Activated CD8-positive, alpha-beta T cell treated with anti-CD3 and anti-CD28 coated beads, Interleukin-2, amount 10 ng/mL, durations not matched to agents 7 days and 5 days (primary cell): ENCODE measurements at places on chromosomes 16 and 17.
A peak's percentile ranks its signal among the peaks of the same experiment; 100 is the strongest.

DNA sequence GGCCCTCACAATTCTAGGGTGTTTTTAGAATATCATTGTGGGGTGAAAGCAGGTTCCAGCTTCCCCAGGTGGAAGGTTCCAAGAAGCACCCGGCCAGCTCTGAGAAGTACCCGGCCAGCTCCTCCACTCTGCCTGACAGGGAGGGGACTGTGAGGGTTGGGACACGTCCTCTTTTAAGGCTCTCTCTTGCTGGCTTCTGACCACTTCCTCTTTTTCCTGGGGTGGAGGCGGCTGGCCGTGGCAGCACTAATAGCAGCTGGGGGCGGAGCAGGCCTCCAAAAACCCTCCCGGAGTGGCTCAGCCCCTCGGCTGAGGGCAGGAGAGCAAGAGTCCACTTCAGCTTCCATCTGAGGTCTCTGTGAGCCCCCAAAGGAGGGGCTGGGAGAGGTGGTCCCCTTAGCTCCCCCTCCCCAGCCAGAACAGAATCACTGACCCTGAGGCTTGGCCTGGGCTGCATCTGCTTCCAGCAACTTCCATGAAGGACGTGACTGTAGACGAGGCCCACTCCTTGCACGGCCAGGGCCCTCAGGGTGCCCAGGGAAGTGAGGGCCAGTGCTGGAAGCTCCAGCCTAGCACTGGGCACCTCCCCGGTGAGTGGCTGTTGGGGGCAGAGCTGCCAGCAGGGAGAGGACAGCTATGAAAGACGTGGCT is 26.7 kb upstream of the PLCG2 start:
- H3K4me3 ChIP-seq: no peak overlapping the region
- peak overlapping the region; percentile 25 for H3K27ac ChIP-seq
- peaks cover 4% of the 10 kb centered on the region for H3K27me3 ChIP-seq
- H3K36me3 ChIP-seq: no peaks in the 10 kb centered on the region
- H3K4me1 ChIP-seq: peaks cover 47% of the 10 kb centered on the region

DNA sequence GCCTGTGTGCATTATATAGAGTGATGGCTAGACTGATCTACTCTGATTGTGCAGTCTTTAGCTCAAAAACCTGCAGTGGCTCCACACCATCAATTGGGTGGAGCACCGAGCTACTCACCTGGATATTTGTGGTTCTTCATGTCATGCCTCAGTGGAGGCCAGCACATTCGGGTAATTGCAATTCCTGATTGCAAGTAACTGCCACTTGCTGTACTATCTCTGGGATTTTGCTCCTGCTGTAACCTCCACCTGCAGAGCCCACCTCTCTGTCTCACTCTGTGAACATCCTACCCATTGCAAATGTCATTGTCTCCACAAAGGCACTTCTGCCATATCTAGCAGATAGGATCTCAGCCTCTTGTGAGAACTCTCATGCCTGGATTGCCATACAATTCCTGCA is 1.7 kb upstream of the CCL1 start:
- H3K4me1 ChIP-seq: peaks cover 61% of the 10 kb centered on the region
- H3K36me3 ChIP-seq: no peaks in the 10 kb centered on the region
- DNase-seq: no peak
- H3K27me3 ChIP-seq: peaks cover 25% of the 10 kb centered on the region
- no peak overlapping the region for H3K27ac ChIP-seq

GRCh38 chr17:39225959-39226683 is 376 bp upstream of the STAC2 start:
- H3K4me1 ChIP-seq: peaks cover 7% of the 10 kb centered on the region
- DNase-seq: peak; percentile 68
- peak overlapping the region; percentile 68 for H3K4me3 ChIP-seq
- H3K27ac ChIP-seq: no peak overlapping the region
- peaks cover 40% of the 10 kb centered on the region for H3K27me3 ChIP-seq
- H3K36me3 ChIP-seq: peaks cover 3% of the 10 kb centered on the region

GRCh38 chr16:9772526-9773225 is 409.6 kb downstream of the GRIN2A start:
- H3K4me3 ChIP-seq: no peak overlapping the region
- H3K27ac ChIP-seq: no peak overlapping the region
- no peaks in the 10 kb centered on the region for H3K36me3 ChIP-seq
- H3K27me3 ChIP-seq: no peaks in the 10 kb centered on the region
- no peaks in the 10 kb centered on the region for H3K4me1 ChIP-seq

DNA sequence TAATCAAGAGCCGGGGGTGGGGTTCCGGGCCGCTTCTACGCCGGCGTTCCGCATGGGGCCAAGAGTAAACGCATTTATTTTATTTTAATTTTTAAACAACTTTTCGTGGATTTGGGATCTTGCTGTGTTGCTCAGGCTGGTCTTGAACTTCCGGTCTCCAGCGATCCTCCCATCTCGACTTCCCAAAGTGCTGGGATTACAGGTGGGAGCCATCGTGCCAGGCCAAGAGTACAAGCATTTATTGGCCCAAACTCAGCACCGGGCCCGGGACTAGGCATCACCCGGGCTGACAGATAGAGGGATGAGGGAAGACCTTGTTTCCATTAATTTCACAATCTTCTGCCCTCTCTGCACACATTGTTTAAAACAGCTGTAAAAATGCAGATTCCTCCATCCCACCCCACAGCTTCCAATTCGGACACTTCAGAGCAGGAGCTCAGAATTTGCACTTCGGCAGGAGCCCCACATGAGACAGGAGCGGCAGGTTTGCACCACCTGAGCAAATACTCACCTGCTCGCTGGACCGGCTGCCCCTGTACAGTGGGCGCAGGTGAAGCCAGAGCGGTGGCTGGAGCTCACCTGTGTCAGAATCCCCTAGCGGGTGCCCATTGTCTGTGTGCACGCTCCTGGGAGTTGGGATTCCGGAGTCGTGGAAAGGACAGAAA is 663 bp upstream of the GINS2 start:
- H3K4me1 ChIP-seq: peaks cover 24% of the 10 kb centered on the region
- no peak for DNase-seq
- H3K36me3 ChIP-seq: peaks cover 17% of the 10 kb centered on the region

DNA sequence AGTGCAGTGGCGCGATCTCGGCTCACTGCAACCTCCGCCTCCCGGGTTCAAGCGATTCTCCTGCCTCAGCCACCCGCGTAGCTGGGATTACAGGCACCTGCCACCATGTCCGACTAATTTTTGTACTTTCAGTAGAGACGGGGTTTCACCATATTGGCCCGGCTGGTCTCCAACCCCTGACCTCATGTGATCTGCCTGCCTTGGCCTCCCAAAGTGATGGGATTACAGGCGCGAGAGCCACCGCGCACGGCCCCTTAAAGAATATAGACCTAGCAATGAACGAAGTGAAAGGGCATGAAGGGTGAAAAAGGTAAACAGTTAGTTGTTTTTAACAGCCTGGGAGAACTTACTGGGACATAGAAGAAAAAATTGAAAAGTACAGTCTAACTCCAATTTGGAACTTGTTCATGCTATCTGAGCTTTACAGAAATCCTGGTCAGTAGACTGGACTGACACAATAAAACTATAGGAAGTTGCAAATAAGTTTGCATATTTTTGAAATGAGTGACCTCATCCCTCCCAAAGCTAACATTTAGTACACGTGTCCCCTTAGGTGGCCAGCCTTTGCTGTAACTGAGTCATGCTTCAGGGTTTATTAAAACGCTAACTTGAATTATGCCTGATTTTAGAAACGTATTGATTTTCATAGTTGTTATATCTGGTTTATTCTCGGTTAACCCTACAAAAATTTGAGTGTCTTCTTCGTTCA is 1.8 kb downstream of the COG1 start:
- H3K36me3 ChIP-seq: peaks cover 34% of the 10 kb centered on the region
- H3K4me3 ChIP-seq: peak overlapping the region; percentile 49

GRCh38 chr17:36858119-36859002 is 78.9 kb upstream of the LHX1 start:
- H3K4me1 ChIP-seq: no peaks in the 10 kb centered on the region
- no peaks in the 10 kb centered on the region for H3K36me3 ChIP-seq
- peaks cover 8% of the 10 kb centered on the region for H3K27me3 ChIP-seq

- H3K4me3 ChIP-seq: peak overlapping the region; percentile 3
- H3K36me3 ChIP-seq: peaks cover 65% of the 10 kb centered on the region
- peak overlapping the region; percentile 93 for H3K27ac ChIP-seq
- no peak for DNase-seq
- peaks cover 53% of the 10 kb centered on the region for H3K4me1 ChIP-seq
Measured at GRCh38 chr17:75834928-75835653, 9.1 kb downstream of the UNC13D start.

DNA sequence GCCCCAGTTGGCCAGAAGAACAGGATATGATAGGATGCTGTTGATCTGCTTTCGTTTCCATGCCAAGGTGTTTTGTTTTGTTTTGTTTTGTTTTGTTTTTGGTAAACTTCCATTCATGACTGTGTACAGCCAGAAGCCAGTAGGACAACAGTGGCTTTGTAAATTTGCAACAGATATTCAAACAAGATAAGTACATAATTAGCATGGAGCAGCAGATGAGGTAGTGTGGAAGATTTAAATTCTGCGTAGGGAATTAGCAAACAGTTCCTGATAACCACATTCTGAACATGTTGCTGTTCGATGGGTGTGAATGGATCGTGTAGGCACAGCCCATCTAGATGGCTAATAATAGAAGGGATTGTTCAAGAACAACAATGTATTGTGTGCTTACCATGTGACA is 1080.1 kb upstream of the RBFOX1 start:
- H3K36me3 ChIP-seq: no peaks in the 10 kb centered on the region
- H3K27ac ChIP-seq: no peak overlapping the region
- H3K4me3 ChIP-seq: no peak overlapping the region
- DNase-seq: no peak
- H3K4me1 ChIP-seq: no peaks in the 10 kb centered on the region
- no peaks in the 10 kb centered on the region for H3K27me3 ChIP-seq

DNA sequence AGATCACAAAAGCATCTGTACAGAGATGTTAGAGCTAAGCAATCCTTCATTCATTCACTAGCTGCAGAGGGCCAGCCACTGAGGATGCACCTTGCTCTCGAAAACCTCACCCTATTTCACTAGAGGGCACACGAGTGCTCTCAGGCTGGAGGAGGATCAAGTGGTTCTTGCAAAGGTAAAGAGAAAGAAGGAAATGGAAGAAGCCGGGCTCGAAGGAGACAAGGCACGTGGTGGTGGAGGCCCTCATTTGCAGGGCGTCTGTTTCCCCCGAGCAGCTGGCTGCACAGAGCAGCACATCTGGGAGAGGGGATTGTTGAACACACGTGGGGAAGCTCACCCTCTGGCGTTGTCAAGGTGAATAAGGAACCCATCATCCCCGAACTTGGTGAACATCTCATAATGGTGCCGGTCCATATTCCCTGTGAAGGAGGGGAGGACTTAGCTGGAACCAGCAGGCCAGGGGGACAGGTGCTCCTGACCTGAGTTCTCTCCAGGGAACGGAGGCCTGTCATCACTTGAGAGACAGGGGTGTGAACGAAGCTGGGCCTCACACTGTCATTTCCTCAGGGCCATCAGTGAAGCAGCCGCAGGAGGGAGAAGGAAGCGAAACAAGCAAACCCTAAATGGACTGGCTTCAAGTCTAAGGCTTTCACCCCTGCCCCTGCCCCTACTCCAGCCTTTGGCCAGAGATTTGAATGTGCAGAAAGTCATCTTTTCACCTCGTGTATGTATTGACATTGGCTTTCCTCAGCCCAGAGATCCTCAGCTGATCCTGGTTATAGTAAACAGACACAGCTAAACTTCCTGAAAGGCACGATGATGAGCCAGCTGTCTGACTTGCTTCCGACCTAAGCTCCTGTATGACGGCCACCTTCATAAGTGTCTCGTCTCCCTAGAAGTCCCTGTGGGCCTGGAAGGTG is 27.6 kb downstream of the PRKAR1A start:
- DNase-seq: no peak
- H3K27me3 ChIP-seq: no peaks in the 10 kb centered on the region
- no peaks in the 10 kb centered on the region for H3K4me1 ChIP-seq
- H3K27ac ChIP-seq: no peak overlapping the region
- no peak overlapping the region for H3K4me3 ChIP-seq

DNA sequence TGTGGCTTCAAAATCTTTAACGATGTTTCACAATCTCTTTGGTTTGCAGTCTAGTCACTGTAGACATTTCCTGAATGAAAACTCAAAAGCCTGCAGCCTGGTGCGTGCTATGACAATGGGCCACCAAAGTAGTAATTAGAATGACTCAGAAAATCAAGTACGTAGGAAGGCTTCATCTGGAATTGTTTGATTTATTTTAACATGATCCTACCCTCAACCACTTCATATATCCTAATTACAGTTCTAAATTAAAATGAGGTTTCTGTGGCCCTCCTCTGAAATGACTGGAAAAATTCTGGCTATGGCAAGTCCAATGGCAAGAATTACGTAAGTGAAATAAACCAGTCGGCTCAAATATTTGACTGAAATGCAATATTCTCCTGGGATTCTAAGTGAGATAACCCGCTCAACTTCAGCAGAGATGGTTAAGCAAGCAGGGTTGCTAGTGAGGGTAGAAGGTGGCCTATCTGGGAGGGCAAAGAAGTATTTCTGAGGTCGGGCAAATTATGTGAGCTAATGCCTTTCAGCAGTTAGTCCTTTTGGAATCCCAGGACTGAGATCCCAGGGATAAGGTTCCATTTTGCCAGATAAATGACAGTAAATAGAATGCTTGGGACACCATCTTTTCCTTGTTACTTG is 145.6 kb upstream of the MYOCD start:
- H3K27me3 ChIP-seq: no peaks in the 10 kb centered on the region
- no peak overlapping the region for H3K27ac ChIP-seq
- H3K36me3 ChIP-seq: no peaks in the 10 kb centered on the region
- H3K4me1 ChIP-seq: no peaks in the 10 kb centered on the region

DNA sequence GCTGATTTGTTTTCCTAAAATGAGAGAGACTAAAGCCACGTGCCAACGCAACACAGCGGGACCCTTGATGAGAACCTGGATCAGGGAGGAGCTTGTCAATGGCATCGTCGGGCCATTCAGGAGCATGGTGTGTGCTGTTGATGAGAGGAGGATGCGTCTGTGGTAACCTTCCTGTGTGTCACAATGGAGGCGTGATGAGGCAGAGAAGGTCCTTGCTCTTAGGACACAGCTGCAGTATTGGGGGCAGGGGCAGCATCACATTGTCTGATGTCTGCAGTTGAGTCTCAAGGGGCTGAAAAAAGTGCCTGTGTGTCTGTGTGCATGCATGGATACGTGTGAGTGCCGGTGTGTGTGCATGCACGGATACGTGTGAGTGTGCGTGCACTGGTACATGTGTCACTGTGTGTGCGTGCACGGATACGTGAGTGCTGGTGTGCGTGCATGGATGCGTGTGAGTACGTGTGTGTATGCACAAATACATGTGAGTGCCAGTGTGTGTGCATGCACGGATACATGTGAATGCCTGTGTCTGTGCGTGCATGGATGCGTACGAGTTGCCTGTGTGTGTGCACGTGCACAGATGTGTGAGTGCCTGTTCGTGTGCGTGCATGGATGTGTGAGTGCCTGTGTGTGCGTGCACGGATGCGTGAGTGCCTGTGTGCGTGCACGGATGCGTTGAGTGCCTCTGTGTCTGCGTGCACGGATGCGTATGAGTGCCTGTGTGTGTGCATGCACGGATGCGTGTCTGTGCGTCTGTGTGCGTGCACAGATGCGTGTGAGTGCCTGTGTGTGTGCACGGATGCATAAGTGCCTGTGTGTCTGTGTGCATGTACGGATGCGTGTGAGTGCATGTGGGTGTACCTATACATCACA is 39.3 kb downstream of the BAIAP2 start:
- no peak overlapping the region for H3K27ac ChIP-seq
- no peaks in the 10 kb centered on the region for H3K36me3 ChIP-seq
- H3K27me3 ChIP-seq: no peaks in the 10 kb centered on the region

- H3K4me3 ChIP-seq: no peak overlapping the region
- no peaks in the 10 kb centered on the region for H3K36me3 ChIP-seq
- H3K27ac ChIP-seq: no peak overlapping the region
- H3K4me1 ChIP-seq: peaks cover 12% of the 10 kb centered on the region
- no peak for DNase-seq
Measured at GRCh38 chr17:44367231-44367979, 3.8 kb upstream of the FAM171A2 start.
